ENCODE measurements at places on chromosomes 3 and 15. TPM values are rescaled to one million over a fixed set of nuclear protein-coding genes. Genes with fewer than 3 reads are reported as not detected.

The SLITRK3 gene
- 0.44 TPM for total RNA-seq

The STRIT1 gene
- total RNA-seq, result not detected

GRCh38 chr3:29609328-29609811 lies 328.5 kb downstream of the RBMS3 start:
- DNase-seq, result no peak
- no peaks in the 10 kb centered on the region for H3K36me3 ChIP-seq
- H3K27ac ChIP-seq, result no peak overlapping the region
- H3K27me3 ChIP-seq, result no peaks in the 10 kb centered on the region

DNA sequence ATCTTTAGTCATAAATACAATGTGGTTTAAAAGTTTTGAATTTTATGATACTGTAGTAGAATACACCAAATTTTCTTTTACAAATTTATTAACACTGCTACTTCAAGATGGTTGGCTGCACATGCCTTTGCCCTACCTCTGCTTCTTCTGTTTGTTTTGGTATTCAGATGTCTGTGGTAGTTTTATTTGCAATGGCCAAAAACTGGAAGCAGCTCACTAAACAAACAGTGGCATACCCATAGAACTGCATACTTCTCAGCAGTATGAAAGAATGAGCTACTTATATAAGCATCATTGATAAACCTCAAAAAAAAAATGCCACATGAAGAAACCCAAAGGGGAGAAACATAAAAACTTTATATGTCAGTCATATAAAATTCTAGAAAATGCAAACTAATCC lies 19.5 kb downstream of the ARIH2 start:
- H3K4me3 ChIP-seq, result no peak overlapping the region
- H3K27me3 ChIP-seq, result no peaks in the 10 kb centered on the region
- DNase-seq, result no peak

DNA sequence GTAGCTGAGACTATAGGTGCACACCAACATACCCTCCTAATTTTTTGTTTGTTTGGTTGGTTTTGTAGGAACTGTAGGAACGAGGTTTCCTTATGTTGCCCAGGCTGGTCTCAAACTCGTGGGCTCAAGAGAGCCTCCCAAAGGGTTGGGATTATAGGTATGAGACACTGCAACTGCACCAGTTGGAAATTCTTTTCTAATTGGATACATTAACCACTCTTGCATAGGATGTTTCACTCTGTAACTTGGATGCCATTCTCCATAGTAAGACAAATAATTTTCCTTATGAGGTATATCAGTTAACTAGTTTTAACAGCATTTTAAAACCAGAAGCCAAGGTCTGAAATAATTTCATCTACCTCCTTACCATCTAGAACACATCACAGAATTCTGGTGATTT lies 6.7 kb upstream of the ALCAM start:
- H3K36me3 ChIP-seq, result no peaks in the 10 kb centered on the region
- no peaks in the 10 kb centered on the region for H3K27me3 ChIP-seq
- no peaks in the 10 kb centered on the region for H3K4me1 ChIP-seq
- no peak overlapping the region for H3K4me3 ChIP-seq
- H3K27ac ChIP-seq, result no peak overlapping the region

Measured in kidney (tissue), 22 donors.